ENCODE measurements at places on chromosomes 2 and 18.

DNA sequence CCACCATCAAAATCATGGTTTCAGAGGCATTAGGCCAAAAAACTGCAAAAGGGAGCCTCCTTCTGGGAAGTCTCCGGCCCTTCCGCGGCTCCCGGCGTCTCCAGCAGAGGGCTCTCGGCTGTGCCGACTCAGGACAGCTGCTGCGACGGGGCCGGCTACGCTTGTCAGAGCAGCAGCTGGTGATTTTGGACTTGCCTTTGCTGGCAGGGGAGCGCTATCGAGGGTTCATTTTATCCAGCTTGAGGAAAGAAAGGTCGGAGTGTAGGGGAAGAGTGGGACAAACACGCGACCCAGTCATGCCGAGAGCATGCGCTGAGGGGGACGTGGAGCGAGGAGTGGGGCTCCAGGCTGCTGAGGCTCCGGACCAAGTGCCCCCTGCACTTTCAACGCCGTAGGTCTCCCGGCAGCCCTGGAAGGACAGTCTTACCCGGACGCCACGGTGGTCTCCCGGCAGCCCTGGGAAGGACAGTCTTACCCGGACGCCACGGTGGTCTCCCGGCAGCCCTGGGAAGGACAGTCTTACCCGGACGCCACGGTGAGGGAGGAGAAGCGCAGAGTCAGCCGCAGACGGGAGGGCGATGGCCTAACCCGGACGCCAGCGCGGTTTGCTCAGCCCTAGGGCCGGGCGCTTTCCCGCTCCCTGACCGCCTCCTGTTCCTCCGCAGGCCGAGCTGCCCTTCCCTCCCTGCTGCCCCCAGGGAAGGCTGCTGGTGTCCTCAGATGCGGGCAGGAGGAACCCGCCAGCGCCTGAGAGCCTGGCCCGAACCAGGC lies 21.7 kb downstream of the DDX18 start:
- peak; percentile 65 for DNase-seq

DNA sequence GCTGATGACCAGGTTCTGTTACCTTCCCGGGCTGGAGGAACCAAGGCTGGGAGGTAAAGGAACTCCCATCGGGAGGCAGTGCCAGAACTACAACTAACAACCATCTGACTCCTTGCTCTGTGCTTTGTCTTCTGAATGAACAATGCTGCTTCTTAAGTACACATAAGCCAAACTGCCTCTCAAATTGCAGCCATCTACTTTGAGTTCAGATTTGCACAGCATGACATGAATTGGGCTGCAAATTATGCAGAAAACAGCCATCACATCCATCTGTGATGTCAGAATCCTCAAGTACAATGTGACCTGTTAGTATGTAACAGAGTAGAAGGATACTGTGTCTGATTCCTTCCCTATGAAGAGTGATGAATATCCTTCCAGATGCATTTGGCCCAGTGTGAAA lies 290.6 kb downstream of the ZNF521 start:
- no peak for DNase-seq

- DNase-seq, result no peak
Observed at GRCh38 chr2:82896117-82896516, 1563.0 kb downstream of the SUCLG1 start.

- peak; percentile 78 for DNase-seq
Observed at GRCh38 chr2:215409331-215410127, 26.3 kb downstream of the FN1 start.

DNA sequence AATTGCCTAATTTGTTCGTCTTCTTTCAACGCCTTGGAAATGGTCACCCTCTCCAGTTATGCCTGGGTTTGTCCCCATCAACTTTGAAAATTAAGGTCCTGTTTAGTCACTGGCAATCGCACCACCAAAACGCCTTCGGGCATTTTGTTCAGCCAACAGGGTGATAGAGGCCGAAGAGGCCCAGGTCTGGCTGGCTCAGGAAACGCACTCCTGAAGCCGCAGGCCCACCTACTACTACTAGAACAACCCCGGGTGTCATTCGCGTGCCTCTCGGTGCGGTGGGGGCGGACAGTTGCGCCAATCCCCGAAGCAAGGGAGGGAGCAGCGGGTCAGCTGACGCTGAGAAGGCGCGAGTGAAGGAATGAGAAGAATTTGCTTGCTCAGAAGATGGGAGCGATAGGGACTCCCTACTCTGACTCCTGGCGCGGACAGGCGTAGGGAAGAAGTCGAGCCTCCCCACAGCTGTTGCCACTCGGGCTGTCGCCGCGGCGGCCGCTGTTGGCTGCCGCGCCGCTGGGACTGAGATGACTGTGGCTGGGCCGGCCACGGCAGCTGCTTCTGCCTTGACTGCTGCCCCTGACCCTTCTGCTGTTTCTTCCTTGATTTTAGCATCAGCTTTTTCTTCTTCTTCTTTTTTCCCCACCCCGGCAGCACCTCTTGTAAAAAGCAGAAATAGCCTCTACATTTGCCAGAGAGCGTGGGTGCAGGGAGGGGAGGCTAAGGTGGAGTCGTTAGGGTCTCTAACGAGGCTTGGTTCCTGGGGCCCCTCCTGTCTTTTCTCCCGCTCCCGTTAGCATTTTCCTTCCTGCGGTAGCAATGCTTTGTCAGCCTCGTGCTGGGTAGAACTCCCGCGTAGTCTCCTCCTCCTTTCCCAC lies 387.6 kb downstream of the FIGN start:
- no peak for DNase-seq

DNA sequence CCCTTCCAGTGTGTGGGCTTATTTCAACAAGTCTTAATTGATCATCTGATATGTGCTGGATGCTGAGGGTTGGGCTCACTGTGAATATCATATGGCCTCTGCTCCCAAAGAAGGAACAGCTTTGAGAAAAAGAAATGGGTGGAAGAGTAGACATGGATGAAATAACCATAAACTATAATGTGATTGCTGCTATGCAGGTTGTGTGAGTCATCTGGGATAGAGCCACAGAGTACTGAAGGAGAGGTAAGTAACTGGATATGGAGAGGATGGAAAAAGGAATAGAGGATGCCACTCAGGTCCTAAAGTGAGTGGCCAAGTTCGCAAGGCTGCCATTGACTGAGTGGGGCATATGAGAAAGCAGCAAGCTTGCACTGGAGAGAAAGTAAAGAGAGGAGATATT lies 8.7 kb upstream of the DSG2 start:
- DNase-seq, result no peak

DNA sequence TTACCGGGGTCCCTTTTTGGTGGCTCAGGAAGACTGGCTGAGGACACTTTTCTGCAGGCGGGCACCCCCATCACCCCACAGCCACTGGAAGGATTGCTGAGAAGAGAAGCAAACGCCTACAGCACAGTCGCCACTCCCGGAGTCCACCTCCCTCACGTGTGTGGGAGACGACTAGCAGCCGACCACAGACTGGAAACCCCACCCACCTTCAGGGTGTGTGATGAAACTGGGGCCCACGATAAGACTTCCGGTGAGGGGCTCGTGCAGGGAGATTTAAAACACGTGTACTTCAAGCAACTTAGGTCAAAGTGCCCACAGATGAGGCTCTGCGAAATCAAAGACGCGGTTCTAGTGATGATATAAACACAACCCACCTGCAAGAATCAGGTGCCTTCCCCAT lies 26.3 kb downstream of the MBP start:
- DNase-seq, result peak; percentile 85

GRCh38 chr2:10424051-10424450 lies 24.1 kb downstream of the ODC1 start:
- DNase-seq, result no peak

- no peak for DNase-seq
Observed at GRCh38 chr2:125216321-125216720, 1191.2 kb downstream of the CNTNAP5 start.

- no peak for DNase-seq
Observed at GRCh38 chr18:52287151-52287550, 52.8 kb upstream of the DCC start.

DNA sequence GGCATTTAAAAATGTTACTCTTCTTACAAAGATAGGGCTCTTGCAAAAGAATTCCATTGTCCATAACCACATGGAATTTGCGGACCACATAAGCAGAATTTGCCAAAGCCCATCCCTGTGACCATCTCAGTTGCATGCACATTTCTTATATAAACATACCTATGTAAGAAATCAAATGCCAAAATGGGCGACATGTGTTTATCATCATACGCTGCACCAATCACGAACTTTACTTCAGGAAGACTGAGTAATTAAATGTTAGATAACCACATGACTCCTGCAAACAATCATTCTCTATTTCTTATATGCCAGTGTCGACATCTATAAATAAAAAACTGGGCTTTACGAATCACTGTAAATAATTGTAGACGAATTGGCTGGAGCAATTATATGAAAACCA lies 186.1 kb upstream of the RBMS1 start:
- DNase-seq, result no peak

GRCh38 chr2:51299370-51299769 lies 267.4 kb upstream of the NRXN1 start:
- DNase-seq, result no peak

GRCh38 chr2:212005085-212005671 lies 533.4 kb downstream of the ERBB4 start:
- peak; percentile 27 for DNase-seq

DNA sequence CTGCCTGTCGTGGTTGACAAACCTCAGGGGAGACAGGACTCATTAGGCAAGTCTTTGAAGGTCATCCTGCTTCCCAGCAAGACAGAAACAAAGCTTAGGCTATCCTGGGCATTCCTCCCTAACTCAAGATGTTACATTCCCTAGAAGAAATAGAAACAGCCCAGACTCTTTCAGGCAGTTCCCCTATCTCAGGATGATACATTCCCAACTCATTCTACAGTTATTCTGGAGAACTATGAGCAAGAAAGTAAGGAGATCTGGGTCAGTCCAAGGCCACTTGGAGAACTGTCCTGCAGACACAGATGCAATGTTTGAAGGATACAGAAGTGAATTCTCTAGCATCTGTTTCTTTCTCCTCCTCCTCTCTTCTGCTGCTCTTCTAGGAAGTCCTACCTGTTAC lies 220.1 kb upstream of the NCKAP5 start:
- DNase-seq, result no peak

- DNase-seq, result no peak
Observed at GRCh38 chr2:172087780-172088244, 2.5 kb downstream of the DLX1 start.

- no peak for DNase-seq
Observed at GRCh38 chr2:197310987-197311420, 424 bp upstream of the ANKRD44 start.

DNA sequence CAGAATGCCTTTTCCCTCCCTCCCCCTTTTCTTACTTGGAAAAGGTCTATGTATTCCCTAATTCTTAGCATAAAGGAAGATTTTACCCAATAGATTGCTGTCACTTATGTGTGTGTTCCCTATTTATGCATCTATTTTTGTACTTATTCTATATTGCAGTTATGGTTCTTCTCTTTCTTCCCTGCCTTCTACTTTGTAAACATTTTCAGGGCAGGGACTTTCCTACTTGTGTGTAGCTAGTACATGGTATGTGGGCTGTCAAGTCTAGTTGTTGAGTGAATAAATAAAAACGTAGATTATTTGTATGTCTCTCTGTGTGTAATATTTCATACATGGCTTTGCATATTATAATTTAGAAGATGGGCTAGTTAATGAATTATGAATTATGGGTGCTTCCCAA lies 45.3 kb downstream of the PSMD14 start:
- DNase-seq, result no peak

DNA sequence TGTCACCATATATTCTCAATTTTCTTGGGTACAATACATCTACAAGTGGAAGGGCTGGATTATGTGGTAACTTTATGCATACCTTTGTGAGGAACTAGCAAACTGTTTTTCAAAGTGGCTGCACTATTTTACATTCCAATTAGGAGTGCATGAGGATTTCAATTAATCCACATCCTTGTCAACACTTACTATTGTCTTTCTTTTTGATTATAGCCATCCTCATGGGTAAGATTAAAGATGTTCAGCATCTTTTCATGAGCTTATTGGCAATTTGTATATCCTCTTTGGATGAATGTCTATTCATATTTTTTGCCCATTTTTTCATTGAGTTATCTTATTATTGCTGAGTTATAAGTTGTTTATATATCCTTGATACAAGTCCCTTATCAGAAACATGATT lies 73.7 kb downstream of the ZRANB3 start:
- DNase-seq, result no peak

DNA sequence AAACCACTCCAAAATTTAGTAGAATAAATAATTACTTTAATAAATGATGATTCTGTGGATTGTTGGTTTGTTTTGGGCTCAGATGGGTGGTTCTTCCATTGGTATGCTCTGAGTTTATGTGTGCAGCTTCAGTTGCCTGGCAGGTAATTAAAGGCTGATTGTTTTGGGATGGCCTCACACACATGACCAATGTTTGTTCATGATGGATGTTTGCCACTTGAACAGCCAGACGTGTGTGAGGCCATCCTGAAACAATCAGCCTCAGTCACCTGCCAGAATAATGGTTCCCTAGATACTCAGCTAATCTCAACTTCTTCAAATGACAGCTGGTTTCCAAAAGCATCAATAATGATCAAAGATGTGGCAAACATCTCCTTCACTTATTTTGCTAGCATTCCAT lies 352.5 kb upstream of the GULP1 start:
- no peak for DNase-seq

DNA sequence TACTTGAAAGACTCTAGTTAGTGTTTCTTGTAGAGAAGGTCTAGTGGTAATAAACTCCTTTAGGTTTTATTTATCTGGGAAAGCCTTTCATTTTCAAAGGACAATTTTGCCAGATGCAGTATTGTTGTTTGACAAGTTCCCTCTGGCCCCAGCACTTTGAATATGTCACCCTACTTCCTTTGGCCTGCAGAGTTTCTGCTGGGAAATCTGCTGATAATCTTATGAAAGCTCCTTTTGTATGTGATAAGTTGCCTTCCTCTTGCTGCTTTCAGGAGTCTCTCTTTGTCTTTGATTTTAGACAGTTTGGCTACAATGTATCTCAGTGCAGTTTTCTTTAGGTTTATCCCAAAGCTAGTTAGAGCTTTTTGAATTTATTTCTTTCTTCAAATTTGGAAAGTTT lies 106.2 kb upstream of the L3MBTL4 start:
- no peak for DNase-seq

DNA sequence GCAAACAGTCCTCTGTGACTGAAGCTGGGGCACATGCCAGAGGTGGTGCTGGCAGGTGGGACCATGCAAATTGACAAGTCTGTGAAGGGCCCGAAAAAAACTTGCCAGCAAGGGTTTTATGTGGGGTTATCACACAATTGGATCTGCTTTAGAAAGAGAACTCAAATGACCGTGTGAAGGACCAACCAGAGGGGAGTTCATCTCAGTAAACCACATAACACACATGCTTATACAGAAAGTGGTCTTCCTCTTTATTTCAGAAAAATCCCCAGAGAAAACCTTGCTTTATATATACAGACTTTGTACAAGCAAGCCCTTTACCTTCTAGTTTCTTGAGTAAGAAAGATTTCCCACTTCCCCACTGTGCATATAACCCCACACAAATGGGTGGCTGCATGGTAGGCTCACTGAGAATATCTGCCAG lies 46.7 kb downstream of the KIDINS220 start:
- no peak for DNase-seq

GRCh38 chr2:46298522-46299353 lies 1.5 kb downstream of the EPAS1 start:
- peak; percentile 27 for DNase-seq

DNA sequence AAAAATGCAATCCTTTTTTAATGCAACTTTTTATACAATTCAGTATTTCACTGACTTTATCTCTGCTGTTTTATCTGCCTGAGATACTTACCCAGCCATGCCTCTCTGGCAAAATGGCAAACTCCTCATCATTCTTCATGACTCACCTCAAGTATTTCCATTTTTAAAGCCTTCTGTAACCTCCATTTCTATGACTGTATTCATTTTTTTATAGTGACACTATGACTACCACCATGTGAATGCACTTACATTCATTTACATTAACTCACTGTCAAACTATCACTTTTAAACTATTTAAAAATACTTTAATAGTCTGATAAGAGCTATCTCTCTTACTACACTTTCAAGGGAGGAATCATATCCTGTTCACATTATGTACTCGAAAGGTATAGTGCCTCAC lies 99.4 kb upstream of the SCN7A start:
- no peak for DNase-seq
